Natural killer cell (primary cell): ENCODE measurements at places on chromosomes 16 and 17. TPM values are rescaled to one million over a fixed set of nuclear protein-coding genes. Genes with fewer than 3 reads are reported as not detected.

C1QTNF1 gene
- 0.28 TPM for total RNA-seq

TLCD2 gene
- total RNA-seq = 0.28 TPM

PLXDC1 gene
- 5.7 TPM for total RNA-seq

IL32 gene
- 562 TPM for total RNA-seq

NSRP1 gene
- total RNA-seq = 29.7 TPM

DNAH17 gene
- 0.24 TPM for total RNA-seq

MYH1 gene
- not detected for total RNA-seq

NACA2 gene
- not detected for total RNA-seq

SYCE1L gene
- total RNA-seq = 15.7 TPM

P2RX1 gene
- 2.3 TPM for total RNA-seq

MFAP4 gene
- total RNA-seq = not detected

TNFRSF17 gene
- not detected for total RNA-seq

AURKB gene
- total RNA-seq = 4.1 TPM

CBX4 gene
- total RNA-seq = 220 TPM

KRT28 gene
- total RNA-seq = not detected

SHISA6 gene
- total RNA-seq = not detected

CDH5 gene
- total RNA-seq = not detected

GRCh38 chr17:43400943-43401717 lies 2.3 kb downstream of the ARL4D start:
- no peak for DNase-seq

GRCh38 chr16:54353097-54353496 lies 66.5 kb upstream of the IRX3 start:
- DNase-seq = no peak

DNA sequence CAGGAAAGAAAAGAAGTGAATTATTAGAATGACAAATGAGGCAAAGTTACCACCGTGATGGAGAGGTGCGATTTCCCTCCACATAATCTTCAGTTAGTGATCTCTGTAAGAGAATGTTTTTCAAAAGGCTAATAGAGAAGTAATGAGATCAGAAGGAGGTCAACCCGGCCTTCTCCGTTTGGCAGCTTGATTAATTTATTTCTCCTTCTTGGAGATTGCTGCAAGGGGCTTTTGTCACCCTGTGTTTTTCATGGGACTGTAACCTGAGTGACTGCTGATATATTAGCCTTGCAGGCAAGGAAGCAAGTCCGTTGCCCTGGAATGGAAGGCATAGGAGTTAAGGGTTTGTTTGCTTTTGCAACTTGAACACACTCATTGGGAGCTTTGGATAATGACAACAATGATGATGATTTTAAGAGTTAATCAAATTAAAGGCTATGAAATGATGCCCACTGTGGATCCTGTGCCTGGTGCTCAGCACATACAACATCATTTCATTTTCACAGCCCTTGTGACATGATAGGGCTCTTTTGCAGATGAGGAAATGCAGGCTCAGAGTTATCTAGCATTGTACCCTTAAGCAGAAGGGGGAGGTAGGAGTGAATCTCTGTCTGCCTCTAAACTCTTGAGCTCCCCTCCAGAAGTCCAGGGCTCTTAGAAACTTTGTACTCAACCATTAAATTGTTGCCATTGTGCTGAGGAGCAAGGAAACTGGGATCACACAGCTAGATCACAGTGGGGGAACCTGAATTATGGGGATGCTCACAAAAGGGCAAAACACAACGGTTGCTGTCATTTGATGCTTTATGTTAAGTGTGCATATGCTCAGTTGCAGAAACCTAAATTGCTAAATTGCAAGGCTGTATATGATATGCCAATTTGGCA lies 226.3 kb downstream of the WWOX start:
- no peak for DNase-seq

DNA sequence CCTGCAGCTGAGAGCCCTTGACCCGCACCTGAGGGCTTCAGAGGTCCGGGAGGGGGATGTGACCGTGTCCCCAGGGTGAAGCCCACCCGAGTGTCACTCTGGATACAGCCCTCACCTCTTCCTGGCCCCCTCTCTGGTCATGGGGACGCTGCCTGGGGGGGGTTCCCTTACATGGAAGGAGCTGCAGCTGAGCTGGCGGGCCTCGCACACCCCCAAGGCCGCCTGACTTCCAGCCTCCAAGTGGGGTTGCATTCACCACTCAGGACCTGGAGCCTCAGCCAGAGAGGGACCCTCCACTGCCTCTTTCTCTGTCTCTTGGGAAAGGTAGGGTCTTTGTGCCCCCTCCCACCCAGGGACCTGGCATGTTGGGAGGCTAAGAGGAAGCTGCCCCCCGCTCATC lies 284.6 kb downstream of the SEC14L1 start:
- no peak for DNase-seq

DNA sequence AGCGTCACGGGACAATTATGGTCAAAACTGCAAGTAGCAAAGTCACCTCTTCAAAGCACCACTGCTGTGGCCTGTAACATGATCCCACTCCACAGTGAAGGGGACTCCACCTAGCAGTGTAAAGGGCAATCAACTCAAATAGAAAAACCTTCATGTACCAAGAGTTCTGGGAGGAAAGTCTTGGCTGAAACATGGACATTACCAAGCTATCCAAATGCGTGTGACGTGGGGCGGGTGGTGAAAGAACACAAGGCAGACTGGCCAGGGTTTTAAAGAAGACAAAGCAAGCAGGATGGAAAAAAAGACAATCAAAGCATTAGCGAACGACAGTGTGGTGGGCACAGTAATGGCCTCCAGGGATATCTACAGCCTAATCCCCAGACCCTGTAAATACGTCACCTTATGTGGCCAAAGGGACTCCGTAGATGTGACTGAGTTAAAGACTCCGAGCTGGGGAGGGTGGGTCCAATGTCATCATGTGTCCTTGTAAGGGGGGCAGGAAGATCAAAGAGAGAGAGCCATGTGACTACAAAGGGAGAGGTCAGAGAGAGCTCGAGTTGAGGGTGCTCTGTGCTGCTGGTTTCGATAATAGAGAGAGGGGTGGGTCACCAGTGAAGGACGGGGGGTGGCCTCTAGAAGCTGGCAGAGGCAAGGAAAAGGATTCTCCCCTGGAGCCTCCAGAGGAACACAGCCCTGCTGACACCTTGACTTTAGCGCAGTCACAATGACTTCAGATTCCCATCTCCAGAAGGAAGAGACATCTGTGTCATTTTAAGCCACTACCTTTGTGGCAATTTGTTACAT lies 6.0 kb downstream of the HSDL1 start:
- no peak for DNase-seq

- peak; percentile 9 for DNase-seq
Observed at GRCh38 chr16:56357241-56357764, 68.0 kb downstream of the AMFR start.

DNA sequence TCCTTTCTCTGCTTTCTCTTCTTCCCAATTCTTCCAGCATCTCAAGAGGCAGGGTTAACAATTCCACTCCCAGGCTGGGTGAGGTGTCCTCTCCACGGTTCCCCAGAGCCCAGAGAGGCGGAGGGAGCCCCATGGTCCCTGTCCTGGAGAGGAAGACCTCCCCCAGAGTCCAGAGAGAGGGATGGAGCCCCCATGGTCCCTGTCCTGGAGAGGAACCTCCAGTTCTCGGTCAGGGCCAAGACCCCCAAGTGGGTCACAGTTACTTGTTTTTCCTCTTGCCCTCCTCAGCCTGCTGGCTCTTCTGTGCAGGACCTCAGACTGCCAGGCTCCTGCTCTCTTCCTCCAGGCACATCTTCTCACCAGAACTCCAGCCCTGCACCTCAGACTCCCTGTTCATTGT lies 135.2 kb downstream of the RPTOR start:
- no peak for DNase-seq

- DNase-seq = no peak
Observed at GRCh38 chr17:63573634-63574033, 23.4 kb downstream of the DCAF7 start.

GRCh38 chr17:58568044-58568799 lies 53.8 kb upstream of the MTMR4 start:
- no peak for DNase-seq
